ENCODE measurements at places on chromosomes 11 and 22.

GRCh38 chr11:110329445-110329844 is 33.0 kb upstream of the RDX start:
- DNase-seq, result no peak

GRCh38 chr11:131136486-131136885 is 220.2 kb upstream of the SNX19 start:
- no peak for DNase-seq

DNA sequence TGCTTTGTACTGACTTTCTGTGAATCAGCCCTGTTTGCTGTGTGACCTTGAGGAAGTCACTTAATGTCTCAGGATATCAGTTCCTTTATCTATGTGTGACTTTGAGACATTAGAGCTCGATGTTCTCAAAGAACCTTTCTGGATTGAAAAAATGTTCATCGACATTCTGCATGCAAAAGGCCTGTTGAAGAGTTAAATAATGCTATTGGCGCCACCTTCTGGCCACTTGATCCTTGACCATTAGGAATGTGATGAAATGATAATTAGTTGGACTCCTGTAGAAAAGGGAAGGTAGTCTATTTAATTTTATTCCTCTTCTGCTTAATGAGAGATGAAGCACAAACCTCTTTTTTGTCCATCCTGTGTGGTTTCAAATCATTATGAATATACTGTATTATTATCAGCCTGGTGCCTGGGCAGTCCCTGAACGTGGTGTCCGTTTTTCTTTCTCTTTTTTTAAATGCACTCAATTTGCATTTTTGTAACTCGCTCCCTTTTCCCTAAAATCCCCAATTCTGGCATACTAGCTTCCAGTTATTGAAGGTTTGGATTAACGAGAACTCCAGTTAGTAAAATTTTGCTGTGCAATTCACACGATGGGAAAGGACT is 20.7 kb downstream of the ELF5 start:
- peak; percentile 66 for DNase-seq

- no peak for DNase-seq
Observed at GRCh38 chr11:15863411-15863810, 492.9 kb downstream of the SOX6 start.

DNA sequence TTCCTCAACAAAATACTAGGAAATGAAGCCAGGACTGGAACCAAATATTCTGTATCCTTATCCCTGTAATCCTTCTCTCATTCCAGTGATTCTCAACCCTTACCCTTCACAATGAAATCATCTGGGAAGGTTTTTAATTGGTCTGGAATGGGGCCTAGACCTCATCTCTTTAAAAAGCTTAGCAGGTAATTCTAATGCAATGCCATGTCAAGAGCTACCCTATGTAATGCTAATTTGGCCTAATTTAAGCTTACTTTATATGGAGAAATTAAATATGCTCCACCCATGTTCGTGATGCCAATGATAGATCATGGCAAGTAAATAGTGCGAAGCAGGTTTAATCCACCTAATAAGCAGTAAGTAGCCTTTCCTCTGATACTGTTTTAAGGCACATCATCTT is 101.7 kb downstream of the SGSM3 start:
- no peak for DNase-seq

DNA sequence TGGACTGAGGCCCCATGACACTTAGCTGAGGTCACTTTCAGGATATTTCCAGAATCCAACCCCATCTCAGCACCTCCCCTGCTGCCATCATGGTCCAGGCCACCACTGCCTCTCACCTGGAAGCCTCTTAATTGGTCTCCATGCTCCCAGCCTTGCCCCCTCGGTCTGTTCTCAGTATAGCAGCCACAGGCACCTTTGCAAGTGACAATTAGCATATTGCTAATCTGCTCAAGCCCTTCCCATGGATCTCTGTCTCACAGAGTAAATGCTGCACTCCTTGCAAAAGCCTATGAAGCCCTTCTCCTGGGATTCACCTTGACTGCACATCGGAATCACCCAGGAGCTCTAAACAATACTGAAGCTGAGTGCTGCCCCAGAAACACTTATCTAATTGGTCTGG is 93.5 kb upstream of the CSNK2A3 start:
- DNase-seq, result no peak

DNA sequence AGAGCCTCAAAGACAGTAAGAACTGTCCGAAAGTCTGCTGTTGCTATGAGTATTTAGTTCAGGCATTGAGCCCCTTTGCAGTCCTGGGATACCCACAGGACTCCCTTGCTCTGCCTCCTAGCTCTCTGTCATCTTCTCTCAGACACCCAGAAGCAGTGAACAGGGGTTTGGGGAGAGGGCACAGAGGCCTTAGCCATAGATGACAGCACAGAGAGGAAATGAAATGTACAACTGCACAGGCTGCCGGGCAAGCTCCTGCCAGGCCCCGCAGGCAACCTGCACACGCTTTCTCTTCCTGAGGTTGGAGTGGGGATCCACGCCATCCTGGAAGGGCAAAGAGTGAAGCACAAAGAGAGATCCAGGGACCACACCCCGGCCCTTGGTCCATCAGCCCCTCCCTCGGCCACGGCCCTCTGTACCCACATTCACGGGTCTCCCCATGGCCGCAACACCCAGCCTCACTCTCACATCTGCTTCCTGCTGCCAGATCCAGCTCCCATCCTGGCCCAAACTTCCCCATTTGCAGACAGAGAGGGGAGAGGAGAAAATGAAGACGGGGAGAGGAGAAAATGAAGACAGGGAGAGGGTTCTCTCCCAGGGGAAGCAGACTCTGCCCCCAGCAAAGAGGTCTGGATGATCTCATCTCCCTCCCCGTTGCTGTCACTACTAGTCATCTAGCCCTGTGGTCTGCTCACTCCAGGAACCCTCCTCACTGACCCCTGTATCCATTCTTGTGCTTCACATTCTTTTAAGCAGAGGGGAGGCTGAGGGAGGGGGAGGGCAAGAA is 40.7 kb downstream of the CD6 start:
- no peak for DNase-seq

GRCh38 chr11:94740083-94741021 is 27.8 kb upstream of the AMOTL1 start:
- no peak for DNase-seq

DNA sequence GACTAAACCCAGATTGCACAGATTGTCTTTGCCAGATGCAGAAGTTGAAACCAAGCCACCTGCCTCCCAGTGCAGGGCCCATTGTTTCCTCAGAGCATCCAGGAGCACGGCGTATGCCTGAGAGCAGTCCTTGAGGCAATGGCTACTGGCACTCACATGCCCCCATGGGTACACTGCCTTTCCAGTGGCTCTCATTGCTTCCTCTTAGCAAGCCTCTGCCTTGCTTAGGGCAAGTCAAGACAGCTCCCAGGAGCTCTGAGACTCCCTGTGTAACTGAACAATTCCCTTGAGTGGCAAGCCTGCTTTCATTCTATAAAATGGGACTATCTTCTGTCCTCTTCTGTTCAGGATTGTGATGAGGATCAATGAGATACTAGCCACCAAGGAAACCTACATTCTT is 4.1 kb downstream of the SYTL2 start:
- DNase-seq, result no peak

GRCh38 chr11:111925953-111926352 is 7.2 kb downstream of the C11orf52 start:
- DNase-seq, result no peak

GRCh38 chr11:74647404-74647803 is 55.0 kb downstream of the POLD3 start:
- no peak for DNase-seq

- no peak for DNase-seq
Observed at GRCh38 chr11:64724863-64725532, 2.0 kb upstream of the NRXN2 start.

GRCh38 chr22:49525801-49526535 is 301.7 kb downstream of the BRD1 start:
- no peak for DNase-seq

- DNase-seq, result peak; percentile 36
Observed at GRCh38 chr11:104451197-104451893, 287.4 kb upstream of the PDGFD start.

- DNase-seq, result no peak
Observed at GRCh38 chr11:106242718-106243415, 165.4 kb downstream of the AASDHPPT start.

GRCh38 chr11:120839846-120840402 is 184.0 kb upstream of the TBCEL start:
- no peak for DNase-seq

DNA sequence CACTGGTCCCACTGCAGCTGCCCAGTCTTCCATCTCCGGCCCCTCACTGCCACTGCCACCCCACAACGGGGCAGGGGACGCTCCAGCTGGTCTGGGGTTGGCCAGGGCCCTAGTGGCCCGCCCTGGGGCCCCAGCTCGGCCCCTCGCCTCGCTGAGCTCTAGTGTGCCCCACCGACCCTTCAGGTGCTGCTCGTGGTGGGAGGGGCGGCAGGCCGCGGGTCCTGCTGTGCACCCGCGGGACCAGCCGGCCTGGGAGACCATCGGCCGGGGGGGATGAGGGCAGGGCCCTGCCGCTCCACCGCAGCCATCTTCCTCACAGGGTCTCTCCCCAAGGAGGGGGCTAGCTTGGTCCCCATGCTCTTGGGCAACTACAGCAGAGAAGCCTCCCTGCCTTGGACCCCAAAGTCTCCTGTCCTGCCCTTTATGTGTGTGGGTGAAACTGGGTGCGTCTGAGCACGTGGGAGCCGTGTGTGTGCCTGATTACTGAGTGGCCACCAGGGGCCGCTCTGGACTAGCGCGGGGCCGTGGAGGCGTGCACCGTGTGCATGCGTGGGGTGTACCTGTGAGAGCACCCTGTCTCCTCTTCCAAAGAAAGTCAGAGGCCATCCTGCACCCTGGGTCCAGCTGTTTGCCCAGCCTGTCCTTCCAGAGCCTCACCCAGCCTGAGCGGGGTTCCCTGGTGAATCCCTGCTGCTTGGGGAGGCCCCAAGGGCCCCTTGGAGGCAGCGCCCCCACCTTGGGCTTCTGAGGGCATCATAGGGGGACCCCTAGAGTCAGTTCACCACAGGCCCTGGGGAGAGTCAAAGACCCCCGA is 6.0 kb upstream of the ACR start:
- peak; percentile 90 for DNase-seq

- no peak for DNase-seq
Observed at GRCh38 chr11:66082946-66083698, 13.1 kb downstream of the PACS1 start.

DNA sequence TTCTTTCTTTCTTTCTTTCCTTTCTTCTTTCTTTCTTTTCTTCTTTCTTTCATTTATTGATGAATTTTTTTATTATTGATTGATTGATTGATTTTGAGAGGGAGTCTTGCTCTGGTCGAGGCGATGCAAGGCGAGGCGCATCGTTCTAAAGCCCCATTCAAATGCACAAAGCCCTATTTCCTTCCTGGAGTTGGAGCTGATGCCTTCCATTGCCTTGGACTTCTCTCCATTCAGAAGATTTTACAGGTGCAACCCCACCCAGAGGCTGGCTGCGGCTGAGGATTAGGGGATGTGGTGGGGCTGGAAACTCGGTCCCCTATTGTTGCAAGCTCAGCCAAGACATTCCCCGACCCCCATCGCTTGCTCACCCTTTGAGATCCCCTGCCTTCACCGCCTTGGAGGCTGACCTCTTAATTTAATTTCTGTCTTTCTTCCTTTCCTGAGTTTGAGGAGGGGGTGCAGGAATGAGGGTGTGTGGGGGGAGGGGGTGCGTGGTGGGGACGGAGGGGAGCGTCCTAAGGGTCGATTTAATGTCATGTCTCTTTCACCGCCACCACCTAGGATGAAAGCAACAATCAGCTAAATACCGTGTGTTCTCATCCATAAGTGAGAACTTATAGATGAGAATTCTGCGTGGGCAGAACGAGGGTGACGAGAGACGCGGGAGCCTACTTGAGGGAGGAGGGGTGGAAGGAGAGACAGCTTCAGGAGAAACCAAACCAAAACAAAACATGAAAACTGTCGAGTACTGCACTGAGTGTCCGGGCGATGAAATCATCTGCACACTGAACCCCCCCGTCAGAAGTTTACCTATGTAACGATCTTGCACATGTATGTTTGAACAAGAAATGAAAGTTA is 3913.9 kb upstream of the OR11H1 start:
- no peak for DNase-seq

GRCh38 chr11:6437993-6438392 is 2.8 kb downstream of the HPX start:
- no peak for DNase-seq

DNA sequence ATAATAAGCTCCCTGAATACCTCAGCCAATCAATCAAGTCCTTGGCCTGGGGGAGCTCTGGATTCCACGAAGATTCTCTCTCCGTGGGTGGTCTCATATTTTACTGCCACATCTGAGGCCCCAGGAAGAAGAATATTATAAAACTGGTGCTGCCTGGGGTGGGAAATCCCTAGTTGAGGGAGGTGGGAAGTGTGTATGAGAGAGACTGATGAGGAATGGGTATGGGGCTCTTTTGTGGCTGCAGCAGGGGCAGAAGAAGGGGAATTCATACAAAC is 71.5 kb downstream of the SYN3 start:
- DNase-seq, result no peak

GRCh38 chr11:33967451-33967850 is 75.6 kb upstream of the LMO2 start:
- no peak for DNase-seq

GRCh38 chr11:1208394-1209261 is 14.2 kb upstream of the MUC5B start:
- no peak for DNase-seq

- peak; percentile 81 for DNase-seq
Observed at GRCh38 chr11:63945477-63946163, 6.8 kb downstream of the NAA40 start.

DNA sequence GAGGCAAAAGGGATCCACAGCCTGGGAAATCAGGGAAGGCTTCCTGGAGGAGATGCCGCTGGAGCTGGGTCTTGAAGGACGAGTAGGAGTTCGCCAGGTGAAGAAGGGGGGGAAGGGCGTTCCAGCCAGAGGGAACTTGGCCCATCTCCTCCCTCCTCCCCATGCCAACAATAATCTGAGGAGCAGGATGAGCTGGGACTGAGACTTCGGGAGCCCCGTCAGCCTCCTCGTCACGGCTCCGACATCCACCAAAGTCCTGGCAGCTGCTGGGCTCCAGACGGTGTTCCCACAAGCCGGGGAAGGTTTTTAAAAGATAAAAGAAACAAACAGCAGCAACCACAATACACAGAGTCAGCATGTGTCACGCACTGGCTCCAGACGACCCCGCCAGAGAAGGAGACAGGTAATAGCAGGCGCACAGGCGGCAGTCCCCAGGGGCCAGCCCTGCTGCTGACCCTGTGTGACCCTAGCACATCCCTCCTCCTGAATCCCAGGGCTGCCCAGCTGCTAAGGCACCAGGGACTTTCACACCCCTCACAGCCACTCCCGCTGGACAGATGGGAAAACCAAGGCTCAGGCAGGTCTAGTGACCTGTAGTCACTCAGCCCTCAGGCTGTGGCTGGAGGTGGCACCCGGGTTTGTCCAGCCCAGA is 37.3 kb downstream of the NUP50 start:
- no peak for DNase-seq

DNA sequence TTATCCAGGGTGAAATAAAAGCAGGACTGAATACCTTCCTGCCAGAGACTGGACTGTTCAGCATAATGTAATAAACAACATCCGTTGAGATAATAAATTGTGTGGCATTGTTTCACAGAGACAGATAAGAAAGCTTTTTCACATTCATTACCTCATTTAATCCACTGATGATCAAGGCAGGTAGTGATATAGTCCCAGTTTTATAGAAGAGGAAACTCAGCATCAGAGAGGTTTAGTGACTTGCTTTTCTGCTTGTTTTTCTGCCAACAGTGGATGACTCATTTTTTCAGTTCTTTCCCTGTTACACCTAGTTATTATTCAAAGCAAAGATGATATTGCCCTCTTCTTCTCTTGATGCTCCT is 4.0 kb downstream of the MYO18B start:
- no peak for DNase-seq

- DNase-seq, result no peak
Observed at GRCh38 chr22:34639911-34640310, 426.0 kb upstream of the ISX start.
